GM23248 (cell line): ENCODE measurements at places on chromosomes 1 and 21.

- DNase-seq: peak; percentile 57
These were observed 126.2 kb downstream of the RASAL2 start for GRCh38 chr1:178220094-178220493.

DNA sequence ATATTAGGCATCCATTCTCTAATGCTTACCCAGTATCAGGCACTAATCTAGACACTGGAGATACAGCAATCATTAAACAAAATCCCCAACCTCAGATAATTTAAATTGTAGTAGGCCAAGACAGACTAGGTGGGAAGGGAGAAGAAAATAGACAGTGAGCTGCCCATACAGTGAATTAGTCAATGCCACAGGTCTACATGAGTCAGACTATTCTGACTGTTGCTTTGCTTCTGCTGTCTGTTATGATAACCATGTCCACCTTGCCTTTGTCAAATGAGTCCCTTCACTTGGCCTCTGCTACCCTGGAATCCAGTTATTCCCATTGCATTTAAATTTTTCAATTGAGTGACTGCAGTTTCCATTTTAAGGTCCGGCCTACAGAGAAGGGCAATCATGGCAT lies 59.5 kb downstream of the PIK3R3 start:
- peak; percentile 4 for DNase-seq

- DNase-seq: peak; percentile 71
These were observed 24.0 kb upstream of the CPT2 start for GRCh38 chr1:53172426-53173128.

- DNase-seq: no peak
These were observed 12.6 kb upstream of the LAMTOR5 start for GRCh38 chr1:110420023-110420662.

DNA sequence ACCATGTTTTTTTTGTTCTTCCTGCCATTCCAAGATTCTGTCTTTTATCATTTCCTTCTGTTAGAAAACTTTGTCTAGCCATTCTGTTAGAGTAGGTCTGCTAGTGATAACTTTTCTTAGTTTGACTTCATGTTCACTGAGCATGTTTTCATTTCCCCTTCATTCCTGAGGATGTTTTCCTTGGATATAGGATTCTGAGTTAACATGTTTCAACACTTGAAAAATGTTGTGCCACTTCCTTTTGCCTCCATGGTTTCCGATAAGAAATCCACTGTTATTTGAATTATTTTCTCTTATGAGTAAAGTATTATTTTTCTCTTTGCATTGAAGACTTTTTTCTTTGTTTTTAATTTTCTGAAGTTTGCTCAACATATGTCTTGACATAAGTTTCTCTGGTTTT lies 66.7 kb downstream of the ATP1A1 start:
- DNase-seq: no peak

DNA sequence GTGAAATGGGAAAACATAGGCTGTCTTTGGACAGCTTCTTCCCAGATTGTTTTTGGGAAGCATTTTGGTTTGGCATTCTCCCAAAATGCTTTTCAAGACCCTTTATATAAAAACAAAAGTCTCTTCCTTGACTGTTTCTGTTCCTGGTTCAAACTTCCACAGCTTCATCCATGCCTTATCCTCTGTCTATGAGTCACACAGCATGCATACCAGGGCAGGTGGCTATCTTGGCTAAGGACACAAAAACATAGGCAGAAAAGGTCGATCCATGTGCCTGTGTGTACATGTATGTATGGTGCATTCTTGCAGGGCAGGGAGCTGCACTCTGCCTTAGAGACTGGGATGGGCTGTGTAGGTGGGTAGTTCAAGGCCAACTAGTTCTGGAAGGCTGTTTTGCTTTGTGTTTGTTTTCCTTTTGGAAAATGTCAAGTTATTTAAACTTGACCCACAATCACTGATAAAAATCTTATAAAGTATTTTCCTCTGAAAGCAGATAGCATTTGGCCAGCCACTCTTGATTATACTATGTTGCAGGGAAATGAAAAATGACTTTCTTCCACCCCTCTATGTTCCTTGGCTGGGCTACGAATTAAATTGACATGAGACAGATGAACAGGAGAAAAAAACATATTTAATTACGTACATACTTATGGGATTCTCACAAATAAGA lies 437.0 kb downstream of the SIPA1L2 start:
- DNase-seq: no peak

GRCh38 chr1:223430236-223430635 lies 37.0 kb downstream of the CCDC185 start:
- DNase-seq: peak; percentile 18

- peak; percentile 87 for DNase-seq
These were observed 1.6 kb upstream of the METTL25B start for GRCh38 chr1:156726549-156727226.

DNA sequence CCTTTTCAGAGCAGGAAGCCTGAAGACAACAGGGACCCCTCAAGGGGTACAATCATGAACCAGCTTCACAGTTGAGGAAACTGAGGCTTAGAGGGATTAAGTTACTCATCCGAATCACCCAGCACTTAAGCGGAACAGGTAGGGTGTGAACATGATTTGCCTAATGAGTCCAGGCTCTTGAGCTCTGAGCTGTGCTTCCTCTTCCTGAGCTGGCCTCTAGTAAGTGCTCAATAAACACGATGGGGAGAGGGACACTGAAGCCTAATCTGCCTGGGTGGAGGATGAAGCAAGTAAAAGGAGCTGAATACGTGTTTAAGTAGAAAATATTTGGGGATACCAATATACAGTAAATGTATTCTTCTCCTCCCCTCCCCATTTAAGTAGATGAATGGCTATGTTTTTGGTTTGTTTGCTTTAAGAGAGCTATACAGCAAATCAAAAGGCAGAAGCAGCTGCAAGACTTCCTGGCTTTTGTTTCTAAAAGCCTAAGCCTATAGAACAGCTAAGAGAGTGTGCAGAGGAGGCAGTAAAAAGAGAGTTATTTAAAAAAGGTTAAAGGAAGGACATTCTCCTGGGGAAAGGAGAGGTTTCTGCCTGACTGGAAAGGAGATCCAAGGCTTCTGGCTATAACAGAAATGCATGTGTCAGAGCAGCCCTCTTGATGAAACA lies 20.5 kb downstream of the STPG1 start:
- peak; percentile 27 for DNase-seq

DNA sequence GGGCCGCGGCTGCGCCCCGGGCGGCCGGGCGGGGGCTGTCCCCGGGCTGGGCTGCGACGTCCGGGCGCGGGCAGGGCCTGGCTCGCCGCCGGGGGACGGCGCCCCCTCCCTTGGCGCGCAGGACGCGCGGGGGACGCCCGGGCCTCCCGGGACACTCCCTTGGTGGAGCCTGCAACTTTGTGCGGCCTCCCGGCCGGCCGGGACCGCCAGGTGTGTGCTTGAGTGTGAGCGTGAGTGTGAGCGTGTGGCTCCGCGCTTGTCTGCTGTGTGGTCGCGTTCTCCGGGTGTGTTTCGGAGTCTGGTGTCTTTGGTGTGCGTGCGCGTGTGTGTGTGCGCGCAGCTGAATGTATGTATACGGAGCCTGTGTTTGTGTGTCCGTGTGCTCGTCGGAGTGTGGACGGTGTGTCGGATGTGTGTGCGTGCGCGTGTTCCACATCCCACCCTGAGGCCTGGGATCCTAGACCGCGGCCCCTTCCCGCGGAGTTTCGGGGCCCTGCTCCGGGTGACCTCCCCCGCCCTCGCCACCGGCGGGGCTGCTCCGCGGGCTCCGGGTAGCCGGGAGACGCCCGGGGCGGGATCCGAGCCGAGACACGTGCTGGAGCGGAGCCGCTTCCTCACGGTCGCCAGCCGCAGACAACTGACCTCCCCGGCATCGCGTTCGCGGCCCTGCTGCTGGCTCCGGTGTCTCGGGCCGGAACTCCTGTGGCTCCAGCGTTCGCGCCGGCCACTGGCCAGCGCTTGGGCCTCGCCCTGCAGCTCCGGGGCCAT lies 1.7 kb downstream of the PTPRU start:
- peak; percentile 66 for DNase-seq

DNA sequence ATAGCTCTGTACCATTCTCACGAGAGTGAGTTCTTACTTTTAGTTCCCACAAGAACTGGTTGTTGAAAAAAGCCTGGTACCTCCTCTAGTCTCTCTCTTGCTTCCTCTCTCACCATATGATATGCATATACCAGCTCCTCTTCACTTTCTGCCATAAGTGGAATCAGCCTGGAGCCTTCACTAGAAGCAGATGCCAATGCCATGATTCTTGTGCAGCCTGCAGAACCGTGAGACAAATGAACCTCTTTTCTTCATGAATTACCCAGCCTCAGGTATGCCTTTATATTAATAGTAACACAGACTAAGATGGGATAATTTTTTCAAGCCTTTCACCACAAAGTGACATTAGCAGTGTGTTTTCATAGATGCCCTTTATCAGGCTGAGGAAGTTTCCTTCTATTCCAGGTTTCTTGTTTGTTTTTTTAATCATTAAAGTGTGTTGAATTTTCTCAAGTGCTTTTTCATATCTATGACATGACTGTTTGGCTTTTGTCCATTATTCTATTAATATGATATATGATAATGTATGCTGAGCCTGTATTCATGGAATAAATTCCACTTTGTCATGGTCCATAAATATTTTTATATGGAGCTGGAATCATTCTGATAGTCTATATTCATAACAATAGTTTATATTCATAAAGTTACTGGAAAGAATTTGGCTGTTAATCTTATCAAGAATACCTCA lies 40.7 kb upstream of the C1orf185 start:
- DNase-seq: peak; percentile 36

- DNase-seq: no peak
These were observed at the start of gene BGLAP for GRCh38 chr1:156241926-156242325. BGLAP (plus strand) TSS chr1:156242184; CDS start chr1:156242232, 48 bp downstream.

DNA sequence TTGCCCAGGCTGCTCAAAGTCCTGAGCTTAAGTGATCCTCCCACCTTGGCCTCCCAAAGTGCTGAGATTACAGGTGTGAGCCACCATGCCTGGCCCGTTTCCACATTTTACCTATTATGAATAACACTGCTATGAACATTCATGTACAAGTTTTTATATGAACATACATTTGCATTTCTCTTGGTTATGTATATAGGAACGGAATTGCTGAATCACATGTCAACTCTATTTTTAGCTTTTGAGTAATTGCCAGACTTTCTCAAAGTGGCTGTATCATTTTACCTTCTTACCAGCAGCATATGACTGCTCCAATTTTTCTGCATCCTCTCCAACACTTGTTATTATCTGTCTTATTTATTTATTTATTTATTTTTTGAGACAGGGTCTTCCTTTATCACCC lies 2.7 kb downstream of the SPATA21 start:
- DNase-seq: peak; percentile 12

GRCh38 chr1:37691497-37692077 lies 729 bp upstream of the CDCA8 start:
- DNase-seq: peak; percentile 86

DNA sequence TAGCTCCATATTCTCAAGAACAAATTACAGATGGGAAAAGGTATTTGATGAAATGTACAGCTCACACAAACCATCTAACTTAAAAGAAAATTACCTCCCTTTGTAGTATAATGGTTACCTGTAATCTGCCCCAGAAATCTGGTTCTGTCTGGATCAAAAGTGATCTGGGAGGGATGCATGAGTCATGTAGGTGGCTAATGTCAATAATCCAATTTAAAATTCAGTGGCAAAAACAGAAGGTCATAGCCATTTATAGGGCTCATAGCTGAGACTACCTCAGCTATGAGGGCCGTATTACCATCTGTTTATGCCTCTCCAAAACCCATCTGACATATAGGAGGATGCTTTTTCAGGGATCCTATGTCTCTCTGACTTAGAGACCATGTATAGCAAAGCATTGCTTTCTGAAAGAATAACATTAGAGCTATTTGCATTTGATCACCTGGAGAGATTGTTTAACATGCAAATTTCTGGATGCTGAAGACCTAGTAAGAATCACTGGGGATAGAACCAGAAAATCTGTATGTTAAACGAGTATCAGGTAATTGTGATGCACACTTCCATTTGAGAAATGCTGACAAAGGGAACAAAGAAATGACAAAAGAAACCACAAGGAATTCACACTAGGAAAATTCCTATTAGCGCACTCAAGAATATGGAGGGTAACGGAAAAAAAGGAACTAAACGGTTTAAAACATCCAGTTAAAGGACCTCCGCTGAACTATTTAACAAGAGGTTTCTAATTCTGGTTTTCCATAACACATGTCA lies 17.6 kb downstream of the PAXBP1 start:
- no peak for DNase-seq

DNA sequence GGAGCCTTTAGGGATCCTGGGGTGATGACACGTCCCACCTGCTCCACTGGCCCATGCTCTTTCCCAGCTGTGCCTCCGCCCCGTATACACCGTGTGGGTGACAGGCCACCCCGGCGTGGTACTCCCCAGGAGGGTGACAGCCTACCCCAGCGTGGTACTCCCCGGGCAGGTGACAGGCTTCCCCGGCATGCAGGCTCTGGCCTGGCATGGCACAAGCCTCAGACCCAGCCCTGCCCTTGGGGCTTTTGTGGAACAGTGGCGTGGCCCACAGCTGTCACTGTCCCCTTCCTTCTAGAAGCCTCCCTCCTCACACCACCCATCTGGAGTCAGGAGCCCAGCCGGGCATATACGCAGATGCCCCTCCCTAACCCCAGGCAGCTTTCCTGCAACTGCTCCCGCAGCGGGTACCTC lies 4.7 kb upstream of the PFKL start:
- no peak for DNase-seq

GRCh38 chr1:33182401-33182841 lies 578 bp upstream of the TRIM62 start:
- DNase-seq: peak; percentile 47

GRCh38 chr1:66112744-66113400 lies 320.2 kb downstream of the PDE4B start:
- no peak for DNase-seq
